ENCODE measurements at places on chromosomes 13 and 19.

DNA sequence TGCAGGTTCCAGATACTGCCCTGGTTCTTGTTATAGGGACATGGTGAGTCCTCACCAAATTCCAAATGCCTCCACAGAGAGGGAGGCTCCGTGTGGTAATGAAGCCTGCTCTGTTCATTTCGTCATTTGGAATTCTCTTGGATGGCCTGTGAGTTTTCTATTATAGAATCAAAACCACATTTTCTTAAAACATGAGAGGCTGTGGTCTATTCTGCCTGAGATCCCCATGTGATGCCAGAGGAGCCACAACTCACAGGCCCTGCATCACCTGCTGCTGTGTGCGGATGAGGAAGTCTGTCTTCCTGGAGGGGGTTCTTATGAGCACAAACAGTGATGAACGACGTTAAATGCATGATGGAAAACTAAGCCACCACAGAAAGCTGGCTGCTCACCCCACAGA is 264.4 kb downstream of the UQCRFS1 start:
- DNase-seq = peak; percentile 11

DNA sequence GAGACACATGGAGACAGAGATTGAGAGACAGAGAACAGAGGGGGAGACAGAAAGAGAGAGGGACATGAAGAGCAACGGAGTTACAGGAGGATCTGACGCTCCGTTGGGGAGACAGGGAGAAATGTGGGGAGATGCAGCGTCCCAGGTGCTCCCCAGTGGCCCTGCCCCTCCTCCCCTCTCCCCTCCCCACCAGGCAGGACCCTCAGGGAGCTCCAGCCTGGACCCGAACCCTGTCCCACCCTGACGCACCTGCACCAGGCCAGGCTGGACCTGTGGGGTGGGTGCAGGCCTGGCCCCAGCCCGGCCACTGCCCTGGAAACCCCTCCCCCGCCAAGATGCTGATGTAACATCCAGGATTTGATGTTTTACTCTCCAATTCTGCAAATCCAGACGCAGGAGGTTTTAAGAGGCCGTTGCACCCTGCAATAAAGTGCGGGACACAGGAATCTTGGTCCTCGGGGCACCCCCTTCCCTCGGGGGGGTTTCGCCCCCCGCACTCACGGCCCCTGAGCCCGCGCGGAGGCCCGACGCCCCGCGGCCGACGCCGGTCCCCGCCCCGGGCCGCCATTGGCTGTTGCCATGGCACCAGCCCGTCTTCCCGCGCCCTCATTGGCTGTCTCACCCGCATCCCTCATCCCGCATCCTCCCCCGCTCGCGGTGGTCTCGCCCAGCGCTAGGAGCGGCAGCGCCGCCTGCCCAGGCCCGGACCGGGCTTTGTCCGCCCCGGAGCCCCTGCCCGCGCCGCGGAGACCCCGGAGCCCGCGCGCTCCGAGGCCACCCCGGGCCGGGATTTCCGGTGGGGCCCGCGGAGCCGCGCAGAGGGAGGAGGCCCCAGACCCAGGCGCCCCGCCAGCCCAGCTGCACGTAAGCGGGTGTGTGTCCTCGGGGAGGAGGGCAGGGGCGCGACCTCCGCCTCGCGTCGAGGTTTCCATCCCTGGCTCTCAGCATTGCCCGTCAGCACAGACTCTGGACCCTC is at the start of gene APC2:
Gene APC2 (plus strand): TSS at position 655 of the 976 bp plus-strand sequence. CDS start 2,881 bp downstream, outside the sequence.
- peak; percentile 81 for DNase-seq

GRCh38 chr19:5621311-5621944 is 1.1 kb downstream of the SAFB2 start:
- no peak for DNase-seq

GRCh38 chr19:39218230-39219007 is 14.4 kb upstream of the SYCN start:
- no peak for DNase-seq

GRCh38 chr19:2546128-2547032 is 70.5 kb downstream of the GADD45B start:
- DNase-seq = no peak

DNA sequence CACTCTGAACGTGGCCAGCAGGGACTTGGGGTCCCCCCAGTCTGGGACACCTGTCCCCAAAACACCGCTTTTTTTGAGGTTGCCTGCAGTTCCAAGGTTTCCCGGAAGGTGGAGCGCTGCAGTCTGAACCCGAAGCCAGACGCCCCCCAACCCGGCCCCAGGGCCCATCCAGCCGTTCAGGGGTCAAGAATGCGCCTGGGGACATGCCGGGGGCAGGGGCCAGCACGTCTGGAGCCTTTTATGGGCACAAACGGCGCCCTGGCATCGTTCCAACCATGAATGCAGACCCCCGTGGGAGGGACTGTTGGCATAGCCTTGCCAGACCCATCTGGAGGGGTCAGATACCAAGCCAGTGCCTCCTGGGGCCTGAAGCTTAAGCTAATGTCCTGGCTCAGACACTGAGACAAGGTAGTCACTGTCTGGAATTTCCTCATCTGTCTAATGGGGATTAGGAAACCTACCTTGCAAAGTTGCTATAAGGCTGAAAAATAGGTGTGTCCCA is 6.9 kb downstream of the S1PR5 start:
- DNase-seq = peak; percentile 53

- DNase-seq = no peak
Measured at GRCh38 chr13:91313581-91313980, 33.9 kb upstream of the MIR17HG start.

Data from adipocyte (in vitro differentiated cells).